Activated naive CD8-positive, alpha-beta T cell treated with anti-CD3 and anti-CD28 coated beads, Interleukin-2, amount 10 ng/mL, durations not matched to agents 7 days and 5 days (primary cell): ENCODE measurements at places on chromosomes 7 and 10. TPM values are rescaled to one million over a fixed set of nuclear protein-coding genes. Genes with fewer than 3 reads are reported as not detected.

Gene IKZF5
- 18.5 TPM for total RNA-seq

Gene LYZL1
- total RNA-seq: not detected

Gene ARHGEF5
- total RNA-seq: 7.6 TPM

Gene NEUROD6
- not detected for total RNA-seq

Gene PKD2L1
- not detected for total RNA-seq

Gene SLC26A4
- 0.97 TPM for total RNA-seq

Gene ATP6V0E2
- total RNA-seq: 81.2 TPM

Gene SDK1
- 0.25 TPM for total RNA-seq

Gene CXCL12
- total RNA-seq: not detected

Gene NUTM2A
- total RNA-seq: 0.11 TPM

Gene HOXA13
- not detected for total RNA-seq

Gene TMEM236
- 0.11 TPM for total RNA-seq

Gene TUBB8
- total RNA-seq: not detected

Gene CDK14
- 1.2 TPM for total RNA-seq

Gene SPOCK2
- total RNA-seq: 370 TPM

Gene MRC1
- 1.7 TPM for total RNA-seq

Gene DNAJC12
- total RNA-seq: 4.1 TPM

Gene RAMP3
- total RNA-seq: not detected

Gene MMD2
- not detected for total RNA-seq

Gene BAIAP2L1
- total RNA-seq: 1.4 TPM

Gene ZNF862
- 44.1 TPM for total RNA-seq

Gene DUSP5
- 24.3 TPM for total RNA-seq

Gene BICC1
- total RNA-seq: not detected

Gene ANXA8
- total RNA-seq: not detected

Gene WNT8B
- 0.54 TPM for total RNA-seq

Gene TAS2R4
- 1.9 TPM for total RNA-seq

Gene PRF1
- 170 TPM for total RNA-seq

Gene TMEM26
- total RNA-seq: not detected

Gene CALU
- 30.2 TPM for total RNA-seq

Gene SPDYE2B
- not detected for total RNA-seq
